GM03348 (cell line): ENCODE measurements at places on chromosomes 12 and 14.
A peak's percentile ranks its signal among the peaks of the same experiment; 100 is the strongest.

- DNase-seq = no peak
Measured at GRCh38 chr12:13981990-13982389, 588 bp upstream of the GRIN2B start.

DNA sequence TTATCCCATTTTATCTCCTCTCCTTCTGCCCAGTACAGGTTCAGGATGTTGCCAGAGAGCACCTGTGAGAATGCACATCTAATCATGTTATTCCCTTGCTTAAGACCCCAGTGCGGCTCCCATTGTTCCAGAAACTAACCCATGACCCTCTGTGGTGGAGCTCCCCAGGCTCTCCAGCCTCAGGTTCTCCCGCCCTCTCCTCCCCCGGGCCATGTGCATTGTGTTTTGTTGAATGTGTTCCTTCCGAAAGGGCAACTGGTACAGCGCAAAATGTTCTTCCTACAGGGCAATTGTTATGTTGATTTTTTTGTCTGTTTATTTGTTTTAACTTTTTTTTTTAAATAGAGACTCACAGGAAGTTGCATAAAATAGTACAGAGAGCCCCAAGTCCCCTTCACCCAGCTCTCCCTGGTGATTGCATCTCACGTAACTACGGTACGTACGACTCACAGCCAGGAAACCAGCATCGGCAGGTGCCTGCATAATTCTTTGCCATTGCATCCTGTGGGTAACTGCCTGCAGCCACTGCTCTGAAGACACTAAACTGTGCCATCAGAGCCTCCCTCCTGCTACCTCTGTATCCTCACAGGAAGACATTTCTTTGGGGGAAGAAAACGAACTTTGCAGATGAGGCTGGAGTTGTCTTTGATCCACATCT, 31.2 kb downstream of the TMEM132C start:
- no peak for DNase-seq

DNA sequence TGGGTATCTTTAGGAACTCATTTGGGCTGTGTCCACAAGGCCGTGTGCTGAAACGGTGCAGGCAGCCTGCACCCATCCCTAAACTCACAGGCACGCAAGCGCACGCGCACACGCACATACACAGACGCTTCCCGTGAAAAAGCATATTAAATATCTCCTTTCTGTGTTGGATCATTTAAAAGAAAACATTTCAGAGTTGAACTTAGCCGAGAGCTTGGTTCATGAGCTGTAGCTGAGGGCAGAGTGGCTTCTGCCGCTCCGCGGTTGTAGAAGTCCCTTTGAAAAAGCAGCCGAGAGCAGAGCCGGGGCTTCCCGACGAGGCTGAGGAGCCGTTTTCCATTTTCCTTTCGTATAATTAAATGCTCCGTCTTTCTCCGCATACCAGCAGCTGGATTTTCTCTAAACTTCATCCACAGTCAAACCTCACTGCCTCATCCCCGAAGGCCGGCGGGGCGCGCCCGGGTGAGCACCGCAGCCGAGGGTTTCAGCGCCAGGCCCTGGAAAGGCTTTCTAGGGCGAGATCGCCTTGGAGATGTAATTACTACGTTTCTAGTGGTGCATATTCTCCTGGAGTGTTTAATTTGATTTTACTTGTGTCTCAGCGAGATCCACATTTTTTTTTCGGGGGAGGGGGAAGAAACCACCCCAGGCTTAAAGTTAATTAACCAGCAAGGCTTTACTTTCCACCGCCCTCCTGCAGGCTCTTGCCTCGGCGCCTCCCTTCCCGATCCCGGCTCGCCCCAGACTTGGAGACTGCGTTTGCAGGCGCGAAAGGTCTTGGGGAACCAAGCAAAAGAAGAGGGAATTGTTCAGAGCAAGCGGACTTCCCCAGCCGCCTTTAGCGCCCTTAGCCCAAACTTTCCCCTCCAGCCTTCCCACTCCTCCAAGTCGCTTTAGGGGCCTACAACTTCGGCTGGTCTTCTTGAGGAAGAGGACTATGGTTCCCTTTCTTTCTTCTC, 3.0 kb upstream of the HOXC13 start:
- DNase-seq = no peak

DNA sequence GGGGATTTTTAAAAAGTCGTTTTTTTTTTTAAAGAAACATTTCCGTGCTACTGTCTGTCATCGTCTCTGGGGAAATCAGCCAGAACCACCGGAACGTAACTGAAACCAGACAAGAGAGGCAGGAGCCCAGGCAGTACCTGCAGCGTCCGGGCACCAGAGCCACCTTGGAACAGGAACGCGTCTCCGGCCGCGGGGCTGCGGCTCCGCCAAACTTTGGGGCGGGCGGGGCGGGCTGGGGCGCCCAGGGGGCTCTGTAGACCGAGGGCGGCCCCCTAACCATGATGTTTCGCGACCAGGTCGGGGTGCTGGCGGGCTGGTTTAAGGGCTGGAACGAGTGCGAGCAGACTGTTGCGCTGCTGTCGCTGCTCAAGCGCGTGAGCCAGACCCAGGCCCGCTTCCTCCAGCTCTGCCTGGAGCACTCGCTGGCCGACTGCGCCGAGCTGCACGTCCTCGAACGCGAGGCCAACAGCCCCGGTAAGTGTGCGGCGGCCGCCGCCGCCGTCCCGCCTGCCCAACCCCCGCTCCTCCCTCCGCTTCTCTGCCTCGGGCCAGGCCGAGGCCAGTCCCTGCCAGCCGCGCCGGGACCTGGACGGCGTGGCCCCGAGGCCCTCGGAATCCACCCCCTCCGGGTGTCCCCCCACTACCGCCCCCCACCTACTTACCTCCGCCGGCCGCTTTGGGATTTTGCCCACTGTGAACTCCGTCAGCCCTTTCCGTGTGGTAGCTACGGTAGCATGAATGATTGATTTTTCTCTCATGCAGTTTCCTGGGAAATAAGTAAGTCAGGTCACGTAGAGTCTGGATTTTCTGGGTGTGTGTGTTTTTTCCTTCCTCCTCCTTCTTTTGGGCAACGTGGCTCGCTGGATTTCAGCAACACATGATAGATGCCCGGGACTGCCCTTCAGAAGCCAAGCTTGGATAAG, 972 bp downstream of the SAMD4A start:
- DNase-seq = peak; percentile 48

DNA sequence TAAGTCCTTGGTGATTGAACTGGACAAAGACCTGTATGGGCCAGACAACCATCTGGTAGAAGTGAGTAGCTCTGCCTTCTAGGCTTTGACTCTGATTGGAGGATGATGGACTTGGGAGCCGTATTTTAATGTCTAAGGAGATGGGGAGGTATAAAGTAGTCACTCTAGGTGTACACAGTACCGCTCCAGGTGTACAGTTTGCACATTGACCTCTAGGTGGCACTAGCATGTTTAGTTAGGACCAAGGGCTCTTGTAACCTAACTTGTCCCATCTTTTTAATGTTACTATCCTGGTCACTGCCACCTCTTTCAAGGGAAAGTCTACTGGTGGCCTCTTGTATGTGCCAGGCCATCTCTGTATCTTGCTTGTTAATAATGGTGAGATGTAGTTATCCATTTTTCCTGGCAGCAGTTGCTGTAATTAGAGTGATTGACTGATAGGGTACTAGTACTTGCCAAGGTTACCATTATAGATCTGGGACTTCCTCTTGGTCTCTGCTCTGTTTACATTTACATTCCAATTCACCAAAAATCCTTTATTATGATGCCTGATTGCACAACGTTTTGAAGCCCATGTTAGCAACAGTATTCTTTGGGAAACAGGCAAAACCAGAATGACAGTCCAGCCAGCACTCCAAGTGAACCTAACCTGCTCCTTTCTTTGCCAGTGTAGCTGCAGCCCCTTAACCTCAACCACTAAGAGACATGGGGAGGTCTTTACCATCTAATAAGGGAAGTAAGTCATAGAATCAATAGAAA, 3.6 kb downstream of the SMARCD1 start:
- DNase-seq = peak; percentile 48

DNA sequence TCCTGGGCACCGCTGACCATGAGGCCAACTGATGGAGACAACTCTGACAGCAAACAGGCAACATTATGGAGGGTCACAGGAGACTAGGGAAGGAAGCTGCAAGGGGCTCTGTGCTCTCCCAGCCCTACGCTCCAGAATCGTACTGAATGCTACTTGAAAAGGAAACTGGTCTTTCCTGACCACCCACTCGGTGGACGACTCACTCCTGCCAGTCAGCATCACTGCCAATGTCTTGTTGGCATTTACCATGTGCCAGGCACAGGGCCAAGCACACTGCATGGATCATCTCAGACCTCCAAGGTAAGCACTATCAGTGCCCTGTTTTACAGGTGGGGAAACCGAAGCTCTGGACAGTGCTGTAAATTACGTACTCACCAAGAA, 38.0 kb downstream of the CCDC85C start:
- DNase-seq = no peak

DNA sequence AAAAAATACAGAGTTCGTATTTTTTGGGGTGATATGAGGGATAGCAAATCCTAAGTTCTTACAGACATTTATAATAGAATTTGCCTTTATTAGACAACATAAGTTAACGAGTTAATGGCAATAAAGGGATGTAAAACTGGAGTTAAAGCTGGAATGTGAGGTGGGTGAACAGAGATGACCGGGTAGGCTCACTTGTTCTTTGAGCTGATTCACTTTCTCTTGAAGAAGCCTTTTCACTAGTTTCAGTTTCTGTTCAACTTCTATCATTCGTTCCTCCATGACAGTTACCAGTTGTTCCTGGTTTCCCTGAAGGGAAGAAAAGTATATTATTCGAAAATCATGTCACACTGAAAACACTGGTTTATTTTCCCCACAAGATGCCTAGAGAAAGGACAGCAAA, 57.7 kb upstream of the SAV1 start:
- no peak for DNase-seq

DNA sequence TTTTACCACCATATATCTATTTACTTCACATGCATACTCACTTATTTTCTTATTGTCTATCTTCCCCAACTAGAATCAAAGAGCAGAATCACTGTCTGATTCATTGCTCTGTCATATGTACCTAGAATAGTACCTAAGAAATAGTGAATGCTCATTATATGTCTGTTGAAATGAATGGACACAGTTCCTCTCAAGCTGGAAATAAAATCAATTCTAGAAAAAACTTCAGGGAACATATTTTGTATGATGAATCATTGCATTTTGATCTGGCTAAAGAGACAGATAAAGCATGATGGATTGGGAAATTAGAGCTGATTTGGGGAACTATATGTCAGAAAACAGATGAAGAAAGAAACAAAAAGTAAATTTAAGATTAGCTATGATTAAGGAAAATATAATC, 623.3 kb downstream of the C12orf50 start:
- no peak for DNase-seq

- DNase-seq = no peak
Measured at GRCh38 chr12:111202237-111202915, 166.5 kb downstream of the PHETA1 start.

- no peak for DNase-seq
Measured at GRCh38 chr12:89861086-89861485, 152.4 kb upstream of the ATP2B1 start.

- no peak for DNase-seq
Measured at GRCh38 chr14:101586531-101587430, 25.5 kb downstream of the DIO3 start.

DNA sequence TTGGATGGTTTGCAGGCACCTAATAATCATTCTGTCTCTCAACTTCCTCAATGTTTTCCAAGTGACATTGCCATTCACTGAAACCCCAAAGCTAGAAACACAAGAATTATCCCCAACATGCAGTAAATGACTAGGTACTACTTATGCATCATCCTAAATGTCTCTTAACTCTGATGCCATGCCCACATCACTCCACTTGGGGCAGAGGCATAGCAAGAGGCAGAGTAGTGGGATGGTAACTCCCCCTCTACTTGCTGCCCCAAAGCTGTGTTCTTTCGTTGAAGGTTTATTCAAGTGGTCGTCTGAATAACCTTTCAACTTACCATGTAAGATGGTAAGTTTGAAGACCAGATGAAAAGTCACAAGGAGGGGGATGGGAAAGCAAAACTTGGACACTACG, 77.9 kb upstream of the SOX5 start:
- no peak for DNase-seq

GRCh38 chr12:32567296-32567674, 111.8 kb upstream of the DNM1L start:
- no peak for DNase-seq

- DNase-seq = no peak
Measured at GRCh38 chr12:102376181-102376747, 104.1 kb downstream of the IGF1 start.

DNA sequence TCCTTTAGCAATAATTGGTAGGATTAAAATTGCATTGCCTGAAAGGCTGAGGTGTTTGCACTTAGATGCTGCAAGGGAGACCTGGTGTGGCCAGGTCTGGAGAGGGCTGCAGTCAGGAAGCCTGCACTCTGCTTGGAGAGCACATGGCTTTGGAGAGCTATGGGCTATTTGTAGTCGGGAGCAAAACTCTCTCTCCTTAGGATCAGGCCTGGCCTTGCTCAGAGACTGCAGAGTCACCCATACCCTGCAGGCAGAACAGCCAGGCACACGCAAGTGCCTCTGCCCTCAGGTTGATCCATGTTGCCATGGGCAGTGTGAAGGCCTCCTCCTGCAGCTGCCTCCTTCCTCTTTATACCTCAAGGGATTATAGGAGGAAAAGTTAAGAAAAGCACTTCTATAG, 26.8 kb downstream of the CKB start:
- DNase-seq = no peak

DNA sequence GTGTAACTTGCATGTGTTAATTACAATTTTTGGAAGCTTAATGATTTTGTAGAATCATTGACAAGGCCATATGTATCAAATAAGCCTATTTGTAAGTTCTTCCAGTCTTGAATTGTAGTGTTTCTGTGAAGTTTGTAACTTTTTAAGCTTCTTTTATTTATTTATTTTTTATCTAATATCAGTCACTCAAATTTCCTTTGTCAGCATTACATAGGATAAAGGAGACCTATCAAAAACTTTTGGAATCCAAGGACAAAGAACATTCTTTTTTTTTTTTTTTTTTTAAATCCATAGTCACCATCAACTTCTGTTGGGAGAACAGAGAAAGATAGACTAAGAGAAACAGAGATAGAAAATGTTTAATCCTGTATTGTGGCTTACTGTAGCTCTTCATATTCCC, 36.4 kb downstream of the DIP2B start:
- no peak for DNase-seq

- DNase-seq = no peak
Measured at GRCh38 chr12:47715877-47716548, 9.3 kb downstream of the ENDOU start.

DNA sequence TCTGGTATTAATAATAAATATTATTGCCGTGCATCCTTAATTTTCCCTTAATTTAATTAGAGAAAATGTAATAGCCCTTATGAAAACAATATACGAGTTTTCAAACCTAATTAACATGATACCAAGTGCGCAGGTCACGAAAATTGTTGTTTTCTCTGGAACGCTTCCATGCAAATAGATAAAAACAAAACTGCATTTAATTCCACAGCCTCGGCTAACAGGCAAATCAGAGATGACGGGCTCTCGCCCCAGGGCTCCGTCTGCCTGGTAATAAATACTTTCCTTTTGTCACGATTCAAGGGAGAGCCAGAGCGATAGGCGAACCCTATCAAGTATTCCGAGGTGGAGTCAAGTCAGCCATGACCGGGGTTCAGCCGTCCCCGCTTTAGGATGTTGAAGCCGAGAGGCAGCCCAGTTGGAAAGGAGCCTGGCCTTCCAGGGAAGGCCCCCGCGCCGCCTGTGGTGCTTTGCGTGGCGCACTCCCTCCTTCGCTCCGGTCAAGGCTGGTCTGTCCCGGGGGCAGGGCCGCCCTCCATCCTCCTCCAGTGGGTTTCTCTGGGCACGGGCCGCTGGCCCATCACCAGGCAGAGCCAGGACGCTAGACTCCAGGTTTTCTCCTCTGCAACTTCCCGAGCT, 137.8 kb upstream of the GSC start:
- DNase-seq = peak; percentile 25

GRCh38 chr12:103572312-103573045, 14.6 kb upstream of the STAB2 start:
- no peak for DNase-seq
